ENCODE measurements at places on chromosomes 16 and 17. TPM values are rescaled to one million over a fixed set of nuclear protein-coding genes. Genes with fewer than 3 reads are reported as not detected.

Gene RUNDC3A
- 282 TPM for total RNA-seq

Gene SRP68
- total RNA-seq = 48.4 TPM

Gene ALOX15B
- total RNA-seq = not detected

Gene BCAS3
- 44.8 TPM for total RNA-seq

Gene AOC2
- 6.1 TPM for total RNA-seq

Gene TUBB3
- total RNA-seq = 3,960 TPM

Gene NOG
- total RNA-seq = not detected

Gene LRRC46
- 1.3 TPM for total RNA-seq

Gene HS3ST2
- total RNA-seq = 32.5 TPM

Gene TERB1
- total RNA-seq = 0.39 TPM

Gene NAGLU
- total RNA-seq = 42.8 TPM

Gene ZG16
- not detected for total RNA-seq

Gene SULT1A4
- total RNA-seq = 1.0 TPM

Gene CCDC102A
- not detected for total RNA-seq

Gene ABCC12
- not detected for total RNA-seq

Gene HID1
- total RNA-seq = 106 TPM

Gene DLX4
- 0.29 TPM for total RNA-seq

Gene ABI3
- total RNA-seq = not detected

Gene KRTAP1-1
- total RNA-seq = not detected

Gene BIRC5
- 14.5 TPM for total RNA-seq

Gene KCTD11
- total RNA-seq = 2.2 TPM

Gene RSPRY1
- total RNA-seq = 70.0 TPM

Gene HOXB4
- not detected for total RNA-seq

Gene CAVIN1
- total RNA-seq = 0.32 TPM

Gene SLC9A5
- 1.4 TPM for total RNA-seq

Gene AIPL1
- total RNA-seq = 0.76 TPM

Gene CYTH1
- total RNA-seq = 57.2 TPM

Gene QPRT
- 34.7 TPM for total RNA-seq

Gene TBC1D3H
- 0.37 TPM for total RNA-seq

Gene FAM20A
- 0.37 TPM for total RNA-seq

Gene FADS6
- not detected for total RNA-seq

Gene MSRB1
- 50.9 TPM for total RNA-seq

Gene KRTAP2-2
- total RNA-seq = not detected

Gene TAC4
- not detected for total RNA-seq

Gene CCL17
- not detected for total RNA-seq

Gene GLIS2
- 16.5 TPM for total RNA-seq

Gene KRT33B
- total RNA-seq = 0.61 TPM

Gene PLSCR3
- 78.1 TPM for total RNA-seq

All from glutamatergic neuron (in vitro differentiated cells).